ENCODE measurements at places on chromosomes 5 and 9.

DNA sequence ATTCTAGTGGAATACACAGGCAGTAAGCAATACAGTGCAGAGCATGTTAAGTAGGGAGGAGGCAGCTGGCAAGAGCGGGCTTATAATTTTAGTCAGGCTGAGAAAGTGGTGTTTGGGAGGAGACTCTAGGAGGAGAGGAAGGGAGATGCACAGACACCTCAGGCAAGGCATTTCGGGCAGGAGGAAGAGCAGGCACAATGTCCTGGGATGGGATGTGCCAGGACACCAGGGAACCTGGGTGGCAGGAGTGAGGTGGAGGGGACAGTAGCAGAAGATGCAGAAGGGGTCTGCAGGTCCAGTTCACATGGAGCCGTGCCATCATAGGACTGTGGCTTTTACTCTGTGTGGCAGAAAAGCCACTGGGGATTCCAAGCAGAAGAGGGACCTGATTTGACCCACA lies 143.7 kb upstream of the FSTL4 start:
- DNase-seq, result no peak

DNA sequence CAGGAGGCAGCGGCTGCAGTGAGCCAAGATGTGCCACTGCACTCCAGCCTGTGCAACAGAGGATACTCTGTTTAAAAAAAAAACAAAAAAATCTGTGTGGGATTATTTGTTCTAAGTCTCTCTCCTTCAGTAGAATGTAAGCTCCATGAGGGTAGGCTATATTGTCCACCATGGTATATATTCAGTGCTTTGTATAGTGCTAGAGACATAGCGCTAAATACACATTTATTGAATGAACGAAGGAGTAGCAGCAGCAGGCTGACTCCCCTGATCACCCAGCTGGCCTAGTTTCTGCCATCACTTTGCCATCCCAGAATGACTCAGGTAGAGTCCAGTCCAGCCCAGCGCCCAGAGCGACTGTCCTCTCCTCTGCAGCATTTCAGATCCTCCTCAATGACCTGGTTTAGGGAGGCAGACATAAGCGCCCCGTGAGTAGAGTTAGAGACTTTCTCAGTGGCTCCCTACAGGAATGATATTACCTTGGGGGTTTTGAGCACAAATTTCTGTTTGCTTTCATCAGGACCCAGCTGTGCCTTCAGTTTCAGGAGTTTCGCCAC lies 716 bp downstream of the HARS1 start:
- DNase-seq, result no peak

GRCh38 chr5:57841676-57842363 lies 359.2 kb upstream of the ACTBL2 start:
- DNase-seq, result no peak

DNA sequence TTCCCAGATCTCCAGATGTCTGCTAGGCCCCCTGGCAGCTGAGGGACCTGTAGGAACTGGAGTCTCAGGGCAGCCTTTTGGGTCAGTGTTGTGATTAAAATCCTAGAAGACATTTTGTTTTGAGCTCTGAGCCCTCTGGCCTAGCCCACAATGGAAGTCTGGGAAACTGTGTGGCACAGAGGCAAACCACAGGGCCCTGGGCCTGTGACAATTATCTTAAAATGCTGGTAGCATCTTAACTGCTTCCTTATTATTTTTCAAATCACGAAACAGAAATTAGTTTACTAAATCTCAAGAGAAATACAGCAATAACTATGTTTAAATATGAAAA lies 125.5 kb downstream of the STARD4 start:
- no peak for DNase-seq

DNA sequence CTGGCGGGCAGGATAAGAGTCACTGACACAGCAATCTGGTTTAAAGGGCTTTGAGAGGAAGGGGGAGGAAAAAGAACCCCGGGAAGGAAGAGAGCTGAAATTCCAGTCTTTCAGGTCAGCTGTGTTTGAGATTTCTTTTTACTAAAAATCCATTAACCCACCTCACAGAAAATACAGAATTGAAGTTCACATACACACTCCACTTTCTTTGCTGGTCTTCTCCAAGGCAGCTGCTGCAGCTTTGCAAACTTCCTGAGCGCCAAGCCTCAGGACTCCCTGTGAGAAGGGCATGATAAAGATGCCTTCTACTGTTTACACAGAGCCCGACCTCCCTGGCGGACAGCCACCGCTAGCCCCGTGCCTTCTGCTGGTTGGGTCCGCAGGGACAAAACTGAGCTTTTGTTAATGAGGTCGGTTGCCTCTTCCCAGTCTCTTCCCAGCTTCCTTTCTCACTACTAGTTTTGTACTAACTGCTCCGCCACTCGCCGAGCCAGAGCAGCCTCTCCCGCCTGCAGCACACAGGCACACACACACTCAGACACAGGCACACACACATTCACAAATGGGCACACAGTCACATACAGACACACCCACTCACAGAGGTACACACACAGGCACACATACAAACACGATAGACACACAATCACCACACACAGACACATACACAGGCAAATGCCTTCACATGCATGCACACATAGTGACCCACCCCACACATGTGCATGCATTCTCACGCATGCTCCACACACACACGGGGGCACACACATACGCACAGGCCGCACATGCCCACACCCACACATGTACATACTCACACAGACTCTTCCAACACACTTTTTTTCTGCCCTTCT lies at the start of gene FREM1:
Gene FREM1, minus strand, starts transcription at position 468 of the 845 bp plus-strand sequence. CDS start 41,451 bp downstream, outside the sequence.
- no peak for DNase-seq

- DNase-seq, result no peak
These were observed 122.7 kb upstream of the RASEF start for GRCh38 chr9:83185488-83186154.

- no peak for DNase-seq
These were observed 513.6 kb downstream of the SLCO4C1 start for GRCh38 chr5:101782352-101783103.

GRCh38 chr9:69178583-69179011 lies 4.5 kb downstream of the TJP2 start:
- DNase-seq, result no peak

DNA sequence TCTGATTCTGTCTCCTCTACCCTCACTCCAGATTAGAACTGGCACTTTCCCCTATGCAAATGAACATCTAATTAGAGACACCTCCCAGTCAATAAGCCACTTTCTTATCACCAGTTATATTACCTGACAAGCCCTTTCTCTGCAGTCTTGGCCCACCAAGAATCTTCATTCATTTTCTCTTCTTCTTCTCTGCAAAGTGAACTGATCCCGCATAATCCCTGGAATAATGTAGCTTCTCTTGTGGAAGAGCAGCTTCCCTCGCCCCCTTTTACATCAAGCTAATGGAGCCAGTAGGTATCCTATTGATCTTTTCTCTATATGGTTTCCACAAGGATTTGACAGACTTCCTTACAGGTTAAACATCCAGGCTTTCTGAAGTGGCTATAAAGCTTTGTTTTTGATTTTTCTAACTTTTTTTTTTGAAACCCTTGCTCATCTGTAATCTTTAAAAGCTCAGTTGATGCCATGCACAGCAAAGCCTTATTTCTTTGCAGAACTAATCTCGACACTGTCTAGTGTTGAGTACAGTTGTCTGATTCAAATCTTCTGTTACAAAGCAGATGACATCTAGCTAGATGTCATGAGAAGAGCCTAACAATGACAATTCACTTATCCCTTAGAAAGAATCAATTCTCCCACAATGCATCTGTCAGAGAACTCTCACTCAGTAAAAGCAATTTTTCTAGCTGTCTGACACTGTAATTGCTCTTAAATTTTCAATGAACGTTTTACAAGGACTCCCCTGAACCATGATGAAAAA lies 281.4 kb downstream of the ISL1 start:
- no peak for DNase-seq

DNA sequence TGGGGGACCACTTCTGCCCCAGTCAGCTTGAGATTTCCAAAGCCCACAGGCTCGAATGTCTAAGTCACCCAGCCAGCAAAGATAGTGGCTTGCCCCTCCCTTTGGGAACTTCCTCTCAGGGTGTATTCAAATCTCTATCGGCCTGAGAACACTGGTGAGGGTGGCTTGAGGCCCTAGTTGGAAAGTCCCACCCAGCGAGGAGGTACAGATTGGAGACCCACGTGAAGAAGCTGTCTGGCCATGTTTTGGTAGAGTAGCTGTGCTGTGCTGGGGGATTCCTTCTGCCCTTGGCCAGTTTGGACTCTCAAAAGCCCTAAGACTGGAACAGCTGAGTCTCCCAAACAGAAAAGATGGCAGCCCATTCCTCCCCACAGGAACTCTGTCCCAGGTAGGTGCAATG lies 172.7 kb upstream of the RIOK2 start:
- no peak for DNase-seq

GRCh38 chr5:43357067-43357466 lies 43.9 kb upstream of the HMGCS1 start:
- DNase-seq, result no peak

GRCh38 chr5:105817416-105817815 lies 1853.3 kb downstream of the EFNA5 start:
- no peak for DNase-seq

GRCh38 chr9:101126556-101126955 lies 98.0 kb downstream of the PLPPR1 start:
- no peak for DNase-seq

GRCh38 chr5:135645336-135646180 lies 66.8 kb upstream of the CXCL14 start:
- no peak for DNase-seq

DNA sequence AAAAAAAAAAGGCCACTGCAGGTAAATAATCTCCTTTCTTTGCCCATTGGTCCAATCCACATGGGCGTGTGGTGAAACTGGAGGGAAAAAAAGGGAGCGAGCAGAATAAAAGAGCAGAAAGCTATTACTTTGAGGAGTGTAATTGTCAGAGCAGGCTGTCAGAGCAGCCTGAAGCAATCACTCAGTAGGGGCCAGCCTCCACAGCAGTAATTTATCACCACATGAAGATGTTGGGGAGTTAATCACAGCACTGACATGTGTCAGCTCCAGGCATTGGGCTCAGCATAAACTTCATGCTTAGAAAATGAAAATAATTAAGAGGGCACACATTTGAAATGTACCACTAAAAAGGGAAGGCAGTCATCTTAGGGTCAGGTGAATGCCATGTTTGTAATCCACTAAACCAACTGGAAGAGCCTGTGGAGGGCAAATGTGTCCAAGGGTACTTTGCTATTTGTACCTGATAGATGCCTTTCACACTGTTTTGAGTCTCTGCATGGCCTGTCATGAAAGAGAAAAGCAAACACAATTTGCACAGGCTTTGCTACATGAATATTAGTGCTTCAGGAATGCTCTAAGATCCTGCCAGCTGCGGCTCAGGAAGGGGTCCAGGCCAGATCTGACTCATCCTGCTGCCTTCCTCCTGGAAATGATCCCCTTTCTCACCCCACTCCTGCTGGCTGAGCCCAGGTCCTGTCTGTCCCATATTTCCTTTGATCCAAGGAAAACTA lies 2.9 kb upstream of the PTGER4 start:
- no peak for DNase-seq

GRCh38 chr5:137072361-137073115 lies 426.6 kb downstream of the SPOCK1 start:
- no peak for DNase-seq

DNA sequence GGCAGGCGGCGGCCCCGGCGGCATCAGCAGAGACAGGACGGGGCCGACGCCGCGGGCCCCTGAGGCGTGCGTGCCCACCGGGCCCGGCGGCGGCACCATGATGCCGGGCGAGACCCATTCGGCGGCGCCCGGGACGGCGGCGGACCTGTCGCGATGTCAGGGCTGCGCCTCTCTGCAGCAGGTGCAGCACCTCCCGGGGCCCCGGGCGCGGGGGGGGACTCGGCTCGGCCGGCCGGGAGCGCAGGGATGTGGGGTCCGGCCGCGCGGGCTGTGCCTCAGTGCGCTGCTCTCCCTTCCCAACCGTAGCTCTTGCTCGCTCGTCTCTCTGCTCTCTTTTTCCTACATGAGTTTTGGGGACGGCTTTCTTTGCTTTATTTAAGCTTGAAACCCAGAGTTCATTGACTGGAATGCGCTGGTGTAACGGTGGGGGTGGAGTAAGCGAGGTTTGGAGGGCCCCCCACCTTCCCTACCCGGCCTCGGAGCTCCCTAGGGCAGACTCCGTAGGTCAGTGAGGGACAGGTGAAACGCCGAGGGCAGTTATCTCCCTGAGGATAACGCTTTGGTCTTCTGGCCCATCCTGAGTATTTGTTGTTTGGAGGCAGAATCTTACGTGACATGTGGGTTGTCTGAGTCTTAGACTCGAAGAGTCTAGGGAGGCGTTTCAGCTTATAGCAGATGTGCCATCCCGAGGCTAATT lies 490 bp downstream of the ICE1 start:
- DNase-seq, result no peak

DNA sequence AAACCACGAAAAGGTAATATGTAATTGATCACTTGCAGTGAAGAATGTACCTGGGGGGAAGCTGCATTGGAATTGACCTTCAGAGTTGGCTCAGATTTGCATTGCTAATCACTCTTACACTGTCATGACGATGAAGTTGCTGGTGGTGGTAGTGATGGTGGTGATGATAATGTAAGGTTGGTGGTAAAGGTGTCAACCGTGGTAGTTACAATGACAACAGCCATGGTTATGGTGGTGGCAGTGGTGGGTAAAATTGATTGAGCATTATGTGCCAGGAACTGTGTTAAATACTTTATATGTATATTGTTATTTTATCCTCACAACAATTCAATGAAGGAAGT lies 282.4 kb downstream of the NR3C1 start:
- DNase-seq, result no peak

DNA sequence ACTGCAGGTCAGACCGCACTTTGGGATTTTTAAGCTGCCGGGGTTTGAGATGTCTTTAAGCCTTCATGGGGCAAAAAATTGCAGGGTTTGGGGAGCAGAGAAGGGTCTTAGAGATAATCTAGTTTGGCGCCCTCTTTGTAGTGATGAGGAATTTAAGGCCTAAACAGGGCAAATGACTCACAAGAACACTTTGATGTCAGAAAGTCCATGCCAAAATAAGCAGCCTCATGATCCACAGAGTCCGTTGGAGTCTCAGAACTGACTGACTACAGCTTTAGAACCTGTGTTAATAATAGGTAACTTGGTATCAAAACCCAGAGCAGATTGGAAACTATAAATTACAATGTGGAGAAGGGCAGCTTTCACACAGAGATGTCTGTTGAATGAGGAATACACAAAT lies 35.9 kb upstream of the PTGS1 start:
- no peak for DNase-seq

DNA sequence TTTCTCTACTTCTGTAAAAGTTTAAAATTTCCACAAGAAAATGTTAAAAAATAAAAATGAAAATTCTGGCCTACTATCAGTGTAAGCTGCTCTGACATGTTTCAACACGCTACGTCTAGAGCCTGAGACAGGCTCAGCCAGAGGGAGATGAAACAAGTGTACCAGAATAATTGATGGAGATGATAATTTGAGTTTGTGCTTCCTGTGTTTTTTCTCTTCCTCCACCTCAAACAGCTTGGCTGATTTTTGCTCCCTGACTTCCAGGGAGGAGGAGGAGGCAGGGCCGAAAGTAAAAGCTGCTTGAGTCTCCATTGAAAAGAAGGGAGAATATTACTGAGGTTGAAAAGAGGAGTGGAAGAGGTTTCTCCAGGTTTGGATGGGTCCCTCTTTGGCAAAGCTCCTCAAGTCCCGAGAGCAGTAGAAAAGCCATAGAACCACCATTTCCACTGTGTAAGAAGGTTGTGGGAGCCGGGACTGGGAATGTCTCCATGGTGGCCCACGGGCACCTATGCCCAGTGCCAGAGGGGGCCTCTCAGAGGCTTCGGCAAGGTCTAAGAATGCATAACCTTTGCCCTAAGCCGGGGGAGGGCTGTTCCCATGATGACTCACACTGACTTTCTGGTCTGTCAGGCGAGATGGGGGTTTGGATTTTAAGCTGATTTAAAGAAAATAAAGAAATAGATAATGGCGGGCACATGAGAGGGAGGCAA lies 95.1 kb downstream of the HRH2 start:
- no peak for DNase-seq

GRCh38 chr5:75192804-75193203 lies 43.9 kb downstream of the ANKRD31 start:
- no peak for DNase-seq

All from naive thymus-derived CD8-positive, alpha-beta T cell (primary cell).